ENCODE measurements at places on chromosomes 12 and 14.

GRCh38 chr14:49820176-49820575, 32.4 kb downstream of the NEMF start:
- no peak for DNase-seq

- DNase-seq, result no peak
Measured at GRCh38 chr12:17352164-17352563, 737.8 kb downstream of the RERGL start.

DNA sequence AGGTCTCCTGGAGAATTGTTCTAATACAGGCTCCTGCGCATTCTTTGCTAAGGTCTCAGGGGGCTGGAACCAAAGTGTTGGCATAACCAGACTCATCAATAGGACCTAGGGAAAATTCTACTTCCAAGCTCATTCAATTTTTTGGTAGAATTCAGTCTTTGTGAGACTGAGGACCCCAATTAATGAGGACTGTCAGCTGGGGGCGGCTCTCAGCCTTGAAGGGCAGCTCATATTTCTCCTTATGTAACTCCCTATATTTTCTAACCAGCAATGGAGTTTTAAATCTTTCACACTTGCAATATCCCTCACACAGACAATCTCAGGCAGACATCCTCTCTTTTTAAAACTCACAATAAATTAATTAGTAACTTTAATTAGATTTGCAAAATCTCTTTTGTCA, 476.4 kb upstream of the LRFN5 start:
- no peak for DNase-seq

DNA sequence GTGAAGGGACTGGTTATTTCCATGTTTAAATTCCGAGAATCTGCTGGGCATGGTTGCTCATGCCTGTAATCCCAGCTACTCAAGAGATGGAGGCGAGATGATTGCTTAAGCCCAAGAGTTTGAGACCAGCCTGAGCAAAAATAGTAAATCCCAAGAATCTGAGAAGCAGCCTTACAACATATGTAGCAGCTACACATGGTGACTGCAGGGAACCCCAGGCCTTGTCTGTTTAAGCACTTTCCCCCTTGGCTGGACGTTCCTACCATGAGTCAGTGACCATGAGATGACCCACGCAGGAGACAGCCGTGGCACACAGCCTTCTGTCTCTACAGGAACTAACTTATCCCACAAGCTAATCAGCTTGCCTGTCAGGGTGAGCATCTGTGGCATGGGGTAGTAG, 5.5 kb upstream of the SLC24A4 start:
- no peak for DNase-seq

- DNase-seq, result no peak
Measured at GRCh38 chr14:53845813-53846693, 110.6 kb downstream of the BMP4 start.

DNA sequence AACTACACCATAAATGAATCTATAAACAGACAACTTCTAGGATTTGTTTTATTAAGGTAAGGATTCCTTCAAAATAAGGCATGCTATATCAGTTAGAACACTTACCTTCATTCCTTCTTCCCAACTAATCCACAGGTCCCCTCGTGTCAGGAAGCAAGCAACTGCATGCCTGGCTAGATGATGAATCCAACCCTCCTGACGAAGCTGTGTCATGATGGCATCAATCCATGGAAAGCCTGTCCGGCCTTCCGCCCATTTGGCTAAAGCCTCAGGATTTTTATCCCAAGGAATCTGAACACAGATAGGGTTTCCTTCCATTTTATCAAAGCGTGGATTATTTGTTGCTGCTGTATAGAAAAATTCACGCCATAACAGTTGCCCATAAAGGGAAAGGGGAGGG, 12.5 kb upstream of the MTERF2 start:
- no peak for DNase-seq

- no peak for DNase-seq
Measured at GRCh38 chr12:3661028-3661427, 91.9 kb downstream of the CRACR2A start.

GRCh38 chr12:68368327-68368726, 36.2 kb upstream of the MDM1 start:
- DNase-seq, result no peak

- DNase-seq, result no peak
Measured at GRCh38 chr14:59688224-59689170, 111.9 kb upstream of the CCDC175 start.

- DNase-seq, result no peak
Measured at GRCh38 chr12:44875954-44876543, at the start of gene NELL2. TSS of gene NELL2 (minus strand) at chr12:44876315. CDS start at chr12:44875869, 446 bp downstream.

DNA sequence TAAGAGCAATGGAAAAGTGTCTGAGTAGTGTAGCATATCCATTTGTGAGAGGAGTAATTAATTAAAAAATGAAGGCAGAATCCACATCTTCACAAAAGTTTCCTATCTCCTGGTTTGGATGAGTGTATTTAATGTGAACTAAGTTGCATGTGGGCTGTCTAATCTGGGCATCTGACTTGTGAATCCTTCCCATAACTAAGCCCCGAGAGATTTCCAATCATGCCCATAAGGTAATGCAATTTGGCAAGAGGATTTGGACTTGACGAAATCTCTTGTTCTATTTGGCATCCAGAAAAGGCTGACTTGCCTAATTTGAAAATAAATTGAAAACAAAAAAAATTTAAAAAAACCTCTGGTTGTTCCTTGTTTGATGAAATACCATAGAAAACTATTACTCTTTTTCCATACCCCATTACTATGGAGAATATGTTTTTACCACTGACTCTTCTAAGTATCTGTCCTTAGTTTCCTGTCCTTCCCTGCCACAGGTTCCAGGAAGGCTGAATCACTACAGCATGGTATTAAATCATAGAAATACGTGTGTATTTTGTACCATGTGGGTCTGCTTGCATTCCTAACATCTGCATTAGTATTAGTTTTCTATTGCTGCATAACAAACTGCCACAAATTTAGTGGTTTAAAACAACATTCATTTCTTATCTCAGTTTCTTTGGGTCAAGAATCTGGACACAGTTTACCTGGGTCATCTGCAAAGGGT, 48.4 kb downstream of the ETV6 start:
- DNase-seq, result no peak
